ENCODE measurements at places on chromosomes 2 and 18.

DNA sequence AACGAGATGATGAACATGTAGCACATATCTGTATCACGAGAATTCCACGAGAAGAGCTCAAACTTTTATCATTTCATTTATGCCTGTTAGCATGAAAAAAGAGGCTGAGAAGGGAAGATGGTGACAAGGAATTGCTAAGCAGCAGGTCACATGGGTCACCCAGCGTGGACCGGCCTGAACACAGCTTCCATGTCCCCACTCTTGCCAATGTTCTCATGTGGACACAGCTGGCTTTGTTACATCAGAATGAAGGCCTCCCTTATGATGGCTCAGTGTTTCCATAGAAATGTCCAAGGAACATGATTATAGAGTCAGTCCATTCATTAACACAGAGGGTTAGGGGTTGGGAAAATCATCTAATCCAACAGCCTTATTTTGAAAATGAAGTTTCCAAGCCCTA lies 215.4 kb downstream of the CMPK2 start:
- DNase-seq, result no peak

GRCh38 chr2:88692187-88692586 lies 714 bp downstream of the RPIA start:
- no peak for DNase-seq

DNA sequence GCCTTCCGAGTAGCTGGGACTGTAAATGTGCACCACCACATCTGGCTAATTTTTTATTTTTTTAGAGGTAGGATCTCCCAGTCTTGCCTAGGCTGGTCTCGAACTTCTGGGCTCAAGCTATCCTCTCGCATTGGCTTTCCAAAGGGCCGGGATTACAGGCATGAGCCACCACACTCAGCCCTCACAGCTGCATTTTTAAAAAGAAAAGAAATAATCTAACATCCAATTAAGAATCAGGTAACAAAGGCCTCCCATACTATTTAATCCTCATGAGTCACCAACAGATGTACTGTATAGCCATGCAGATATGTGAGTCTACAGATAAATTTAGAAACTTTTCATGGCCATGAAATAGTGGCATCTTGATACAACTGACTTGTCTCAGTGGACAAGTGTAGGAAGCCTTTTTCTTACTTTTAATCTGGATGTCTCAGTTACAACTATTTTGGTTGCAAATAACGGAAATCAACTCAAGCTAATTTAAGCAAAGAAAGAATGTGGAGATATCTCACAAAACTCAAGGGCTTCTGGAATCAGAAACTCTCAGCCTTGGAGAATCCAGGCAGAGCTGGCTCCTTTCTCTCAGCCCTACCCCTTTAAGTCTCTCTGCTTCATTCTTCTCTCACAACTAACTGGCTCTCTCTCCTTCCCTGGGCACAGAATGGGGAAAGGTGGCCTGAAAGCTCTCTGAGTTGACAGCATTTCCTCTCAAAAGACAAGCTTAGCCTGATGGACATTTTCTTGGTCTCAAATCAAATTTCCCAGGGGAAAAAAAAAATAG lies 12.8 kb upstream of the PPM1B start:
- no peak for DNase-seq

- no peak for DNase-seq
These were observed 682 bp upstream of the SCLY start for GRCh38 chr2:238060096-238060541.

DNA sequence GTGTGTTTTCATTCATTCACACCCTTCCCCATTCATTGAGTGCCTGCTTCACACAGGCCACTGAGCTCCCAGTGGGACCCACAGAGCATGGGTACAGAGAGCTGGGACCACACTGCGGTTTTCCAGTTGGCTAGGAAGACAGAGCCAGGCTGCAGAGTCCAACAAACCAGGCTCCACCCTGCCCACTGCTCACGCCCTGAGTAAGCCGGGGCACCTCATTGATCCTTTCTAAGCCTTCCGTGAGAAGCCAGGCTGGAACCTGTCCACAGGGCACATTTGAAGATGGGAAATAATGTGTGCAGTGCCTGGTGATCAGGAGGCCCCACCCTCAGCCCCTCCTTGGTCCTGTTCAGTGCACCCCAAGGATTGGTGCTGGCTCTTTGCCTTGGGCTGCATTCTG lies 13.5 kb downstream of the KCNIP3 start:
- DNase-seq, result no peak

DNA sequence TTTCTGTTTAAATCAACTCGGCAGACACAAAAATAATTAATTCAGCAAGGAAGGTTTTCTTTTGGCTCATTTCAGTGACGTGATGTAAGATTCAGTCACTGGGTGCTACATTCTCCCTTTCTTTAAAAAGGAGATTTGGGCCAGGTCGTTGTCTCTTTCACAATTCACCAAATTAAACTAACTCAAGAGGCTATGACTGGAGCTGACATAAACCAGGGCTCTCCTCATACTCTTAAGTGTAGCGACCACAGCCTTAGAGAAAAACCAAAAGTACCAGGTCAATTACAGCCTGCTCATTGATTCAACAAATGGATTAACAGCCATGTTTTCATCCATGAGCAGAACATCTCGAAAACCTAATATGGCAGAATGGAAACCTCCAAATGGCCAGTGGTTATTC lies 85.7 kb downstream of the PAX3 start:
- DNase-seq, result no peak
